ENCODE measurements at places on chromosomes 5 and 9.
A peak's percentile ranks its signal among the peaks of the same experiment; 100 is the strongest.

- no peak for DNase-seq
Measured at GRCh38 chr5:82364497-82364896, 86.3 kb upstream of the RPS23 start.

GRCh38 chr9:136960212-136960937, 8.3 kb downstream of the LCN12 start:
- no peak for DNase-seq

DNA sequence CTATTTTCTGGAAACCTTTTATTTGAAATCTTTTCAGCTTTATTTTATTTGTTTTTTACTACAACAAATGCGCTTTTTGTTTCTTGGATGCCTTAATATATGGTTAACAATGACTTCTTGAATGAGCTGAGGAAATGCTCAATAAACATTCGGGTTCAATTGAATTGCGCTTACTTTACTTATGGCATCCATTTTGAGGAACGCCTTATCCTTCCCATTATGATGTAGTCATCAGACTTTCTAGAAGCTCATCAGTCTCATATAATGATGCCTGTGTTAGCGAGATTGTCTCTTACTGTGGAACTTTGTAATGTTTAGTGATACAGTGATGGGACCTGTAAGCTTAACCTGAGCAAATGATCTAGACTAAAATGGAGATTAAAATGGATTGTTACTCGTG, 916 bp downstream of the SHLD3 start:
- DNase-seq: peak; percentile 15

DNA sequence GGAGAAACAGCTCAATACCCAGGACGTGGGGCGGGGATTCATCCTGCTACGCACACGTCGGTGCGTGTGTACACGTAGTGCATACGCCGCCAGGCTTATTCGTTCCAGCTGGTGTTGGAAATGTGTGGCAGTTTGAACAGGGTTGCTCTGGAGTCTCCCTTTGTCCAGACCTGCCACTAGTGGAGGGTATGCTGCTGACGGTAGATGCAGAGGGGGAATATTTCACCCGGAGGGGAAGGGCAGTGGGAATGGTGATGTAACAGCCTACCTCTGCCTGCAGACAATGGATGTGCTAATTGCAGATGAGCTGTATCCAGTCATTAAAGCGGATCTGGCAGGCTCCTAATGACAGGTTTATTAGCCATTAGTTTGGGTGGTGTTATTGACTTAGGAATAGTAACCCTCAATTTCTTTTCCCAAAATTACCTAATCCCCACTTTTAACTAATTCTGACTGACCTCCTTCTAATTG, 142.7 kb downstream of the PAX5 start:
- DNase-seq: no peak

DNA sequence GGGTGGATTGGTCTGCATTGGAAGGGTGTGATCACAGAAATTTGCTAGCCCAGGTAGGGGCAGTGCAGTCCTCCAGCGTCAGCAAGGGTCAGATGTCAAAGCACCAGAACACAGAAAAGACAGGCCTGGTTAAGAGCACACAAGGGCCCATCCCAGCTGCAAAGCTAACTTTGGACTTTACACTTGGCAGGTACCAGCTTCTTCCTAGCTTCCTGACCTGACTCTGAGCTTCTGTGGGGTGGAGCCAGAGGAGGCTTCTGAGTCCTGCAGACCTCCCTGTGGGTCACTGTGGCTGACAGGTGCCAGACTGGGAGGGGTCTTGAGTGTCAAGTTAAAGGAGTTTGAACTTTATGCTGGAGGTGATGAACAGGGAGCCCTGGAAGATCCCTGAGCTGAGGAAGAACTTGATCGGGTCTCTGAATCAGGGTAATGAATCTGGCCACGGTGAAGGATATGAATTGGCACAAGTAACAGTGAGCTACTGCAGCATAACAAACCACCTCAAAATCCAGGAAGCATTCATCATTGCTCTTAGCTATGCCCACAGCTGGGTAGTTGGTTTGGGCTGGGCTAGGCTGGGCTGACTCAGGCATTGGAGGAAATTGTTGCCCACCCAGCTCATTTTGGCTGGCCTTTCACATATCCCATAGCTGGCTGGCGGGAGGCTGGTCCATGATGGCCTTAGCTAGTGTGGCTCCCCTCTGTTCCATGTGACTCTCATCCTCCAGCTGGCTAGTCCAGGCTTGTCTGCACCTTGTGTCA, 63.4 kb downstream of the BARX1 start:
- no peak for DNase-seq

DNA sequence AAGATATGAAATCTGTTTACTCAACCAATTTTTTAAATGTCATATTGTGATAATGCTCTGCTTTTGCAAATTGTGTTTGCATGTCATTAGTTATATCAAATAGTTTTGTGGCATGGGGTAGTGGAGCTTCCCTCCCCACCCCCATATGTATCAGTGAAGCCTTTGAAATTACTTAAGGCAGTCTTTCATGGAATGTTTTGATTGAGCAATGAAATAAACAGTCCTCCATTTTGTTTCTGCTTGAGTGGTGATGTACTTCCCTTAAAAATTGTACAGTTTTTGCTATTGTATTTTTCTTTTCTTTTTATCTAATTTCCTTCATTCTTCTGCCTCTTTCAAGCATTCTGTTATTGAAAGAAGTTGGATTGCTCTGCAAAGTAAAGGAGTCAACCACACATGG, 3.5 kb downstream of the SOWAHA start:
- no peak for DNase-seq

DNA sequence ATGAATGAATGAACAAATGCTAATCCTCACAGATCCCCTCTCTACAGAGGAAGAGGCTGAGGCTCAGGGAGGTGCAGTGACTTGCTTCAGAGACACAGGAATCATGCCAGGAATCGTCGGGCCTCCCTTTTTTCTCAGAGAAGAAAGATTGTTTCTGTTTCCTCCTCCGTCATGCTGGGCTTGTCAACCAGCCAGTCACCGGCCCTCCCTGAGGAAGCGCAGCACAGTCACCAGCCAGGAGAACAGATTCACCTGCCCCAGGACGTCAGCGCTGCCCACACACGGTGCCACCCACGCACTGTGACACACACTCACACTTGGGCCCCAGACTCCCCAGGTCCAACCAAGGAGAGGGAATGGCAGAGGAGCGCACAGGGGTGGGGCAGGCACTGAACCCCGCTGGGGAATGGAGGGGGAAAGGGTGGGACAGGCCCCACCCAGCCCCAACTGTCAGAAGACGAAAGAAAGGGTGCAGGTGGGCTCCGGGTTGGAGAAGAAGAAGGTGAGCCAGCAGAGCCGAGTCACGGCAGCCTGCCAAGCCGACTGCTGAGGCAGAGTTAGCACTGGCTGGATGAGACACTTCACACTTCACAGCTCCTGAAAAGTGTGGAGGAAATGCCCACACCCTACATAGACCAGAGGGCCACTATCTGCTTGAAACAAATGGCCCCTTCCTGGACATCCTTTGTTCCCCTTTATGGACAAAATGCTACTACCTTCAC, 13.8 kb upstream of the ERGIC1 start:
- DNase-seq: no peak

- DNase-seq: no peak
Measured at GRCh38 chr9:13146840-13147239, 132.7 kb downstream of the MPDZ start.

DNA sequence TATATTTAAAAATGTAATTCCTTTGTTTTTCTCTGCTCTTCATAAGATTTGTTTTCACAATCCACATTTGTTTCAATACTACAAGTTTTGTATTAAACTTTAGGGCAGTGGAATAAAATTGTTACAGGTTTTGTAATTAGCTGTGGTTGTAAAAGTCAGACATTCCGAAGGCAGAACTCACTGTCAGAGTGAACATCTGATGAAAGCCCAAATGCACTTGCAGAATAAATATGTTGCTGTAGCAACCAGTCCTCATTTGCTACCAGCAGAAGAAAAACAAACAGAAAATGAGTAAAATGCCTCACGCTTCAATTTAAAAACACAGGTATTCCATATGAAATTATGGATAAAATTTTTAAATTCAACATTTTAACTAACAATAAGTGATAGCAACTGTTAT, 740.1 kb upstream of the FAM174A start:
- no peak for DNase-seq

DNA sequence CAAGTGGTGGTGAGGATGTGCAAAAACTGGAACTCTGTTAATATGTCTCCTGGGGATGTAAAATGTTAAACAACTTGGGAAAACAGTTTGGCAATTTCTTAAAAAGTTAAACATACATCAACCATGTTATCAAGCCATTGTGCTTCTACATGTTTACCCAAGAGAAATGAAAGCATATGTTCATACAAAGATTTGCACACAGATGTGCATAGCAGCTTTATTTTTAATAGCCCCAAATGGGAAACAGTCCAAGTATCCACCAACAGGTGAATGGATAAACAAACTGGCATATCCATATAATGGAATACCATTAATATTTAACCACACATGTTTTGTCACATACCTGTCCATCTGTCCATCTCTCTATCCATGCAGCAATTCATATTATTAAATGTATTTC, 6.2 kb downstream of the VPS13A start:
- DNase-seq: no peak

- no peak for DNase-seq
Measured at GRCh38 chr9:78622126-78622525, 325.2 kb downstream of the PSAT1 start.

DNA sequence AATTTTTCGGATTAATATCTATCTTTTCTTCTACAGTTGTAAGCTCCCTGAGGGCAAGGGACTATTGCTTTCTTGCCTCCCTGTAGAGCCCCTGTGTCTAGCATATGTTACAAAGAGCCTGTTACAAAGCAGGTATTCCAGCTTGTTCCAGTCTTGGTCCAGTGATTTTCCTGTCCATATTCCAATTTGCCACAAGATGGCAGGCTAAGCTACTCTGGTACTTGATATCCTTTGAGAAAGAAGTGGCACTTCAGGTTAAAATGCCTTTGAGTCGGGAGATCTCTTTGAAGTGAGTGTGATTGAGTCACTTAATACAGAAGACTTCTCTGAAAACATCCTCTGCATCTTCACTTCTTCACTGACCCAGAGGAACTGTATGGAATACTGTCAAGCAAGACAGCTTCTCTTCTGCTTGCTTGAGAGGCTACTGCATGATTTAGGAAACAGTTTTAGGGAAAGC, 24.5 kb downstream of the CAVIN4 start:
- no peak for DNase-seq

GRCh38 chr9:4579001-4579400, 83.1 kb upstream of the PLPP6 start:
- no peak for DNase-seq

DNA sequence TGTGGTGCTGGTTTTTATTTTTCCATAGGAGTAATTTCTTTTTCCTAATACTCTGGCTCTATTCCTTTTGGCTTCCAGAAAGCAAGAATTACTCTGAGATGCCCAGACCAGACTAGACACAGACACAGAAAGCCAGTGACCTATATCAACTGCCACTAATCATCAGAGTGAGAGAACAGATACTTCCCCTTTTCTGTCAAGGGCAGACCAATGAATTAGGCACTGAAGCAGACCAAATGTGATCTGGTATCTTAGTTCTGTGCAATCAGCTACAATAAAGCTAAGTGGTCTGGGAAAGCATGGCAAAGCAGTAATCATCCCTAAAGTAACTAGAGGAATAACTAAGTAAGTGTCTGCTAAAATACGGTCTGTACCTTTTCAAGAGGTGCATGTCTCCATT, 239.1 kb downstream of the ELAVL2 start:
- no peak for DNase-seq

- peak; percentile 40 for DNase-seq
Measured at GRCh38 chr5:135203593-135204036, 169.6 kb upstream of the PITX1 start.

- peak; percentile 29 for DNase-seq
Measured at GRCh38 chr5:68239487-68239886, 23.9 kb downstream of the PIK3R1 start.

DNA sequence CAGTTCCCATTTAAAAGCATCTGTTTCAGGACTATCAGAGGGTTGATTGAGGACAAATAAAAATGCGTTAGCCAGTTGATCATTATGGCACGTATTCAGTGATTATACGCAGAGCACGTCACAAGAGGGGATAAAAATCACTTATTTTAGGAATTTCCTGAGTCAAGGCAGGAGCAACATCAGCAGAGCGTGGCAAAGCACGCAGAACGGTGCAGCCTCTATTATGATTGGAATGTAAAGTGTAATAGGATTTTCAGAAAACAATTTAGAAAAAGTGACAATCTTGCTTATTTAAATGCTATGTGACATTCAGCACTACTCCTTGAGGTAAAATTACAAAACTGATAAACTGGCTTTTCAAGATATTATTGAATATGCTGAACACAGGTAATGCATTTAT, 413.6 kb upstream of the DAP start:
- no peak for DNase-seq

DNA sequence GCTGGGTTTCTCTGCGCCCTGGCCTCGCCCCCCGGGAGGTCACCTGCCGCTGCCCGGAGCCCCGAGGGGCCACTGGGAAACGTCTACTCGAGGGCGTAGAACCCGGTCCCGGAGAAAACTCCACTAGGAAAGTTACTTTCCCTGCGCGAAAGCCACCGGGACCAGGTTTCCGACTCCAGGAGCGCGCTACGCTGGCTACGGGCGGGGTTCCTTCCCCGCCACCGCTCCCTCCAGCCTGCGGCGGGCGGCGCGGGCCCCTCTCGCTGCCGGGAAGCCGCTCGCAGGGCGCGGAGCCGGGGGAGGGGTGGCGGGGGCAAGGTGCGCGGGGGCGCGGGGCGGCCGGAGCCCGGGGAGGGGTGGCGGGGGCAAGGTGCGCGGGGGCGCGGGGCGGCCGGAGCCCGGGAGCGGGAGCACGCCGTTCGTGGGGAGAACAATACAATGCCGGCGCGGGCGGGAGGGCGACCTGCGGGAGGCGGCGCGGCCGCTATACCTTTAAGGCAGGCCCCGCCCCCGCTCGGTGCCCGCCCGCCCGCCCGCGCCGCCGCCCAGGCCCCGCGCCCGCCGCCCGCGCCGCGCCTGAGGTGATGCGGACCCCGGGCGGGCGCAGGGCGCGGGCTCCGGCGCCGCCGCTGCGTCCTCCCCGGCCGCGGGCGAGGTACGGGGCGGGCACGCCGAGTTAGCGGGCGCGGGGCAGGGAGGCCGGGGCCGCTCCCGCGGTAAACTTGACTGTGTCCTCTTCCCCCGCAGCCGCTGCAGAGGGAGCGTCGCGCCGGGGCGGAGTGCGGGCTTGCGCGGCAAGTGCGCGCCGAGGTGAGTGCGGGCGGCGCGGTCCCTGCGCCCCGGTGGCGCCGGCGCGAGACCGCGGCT, 278.1 kb downstream of the AOPEP start:
- no peak for DNase-seq

DNA sequence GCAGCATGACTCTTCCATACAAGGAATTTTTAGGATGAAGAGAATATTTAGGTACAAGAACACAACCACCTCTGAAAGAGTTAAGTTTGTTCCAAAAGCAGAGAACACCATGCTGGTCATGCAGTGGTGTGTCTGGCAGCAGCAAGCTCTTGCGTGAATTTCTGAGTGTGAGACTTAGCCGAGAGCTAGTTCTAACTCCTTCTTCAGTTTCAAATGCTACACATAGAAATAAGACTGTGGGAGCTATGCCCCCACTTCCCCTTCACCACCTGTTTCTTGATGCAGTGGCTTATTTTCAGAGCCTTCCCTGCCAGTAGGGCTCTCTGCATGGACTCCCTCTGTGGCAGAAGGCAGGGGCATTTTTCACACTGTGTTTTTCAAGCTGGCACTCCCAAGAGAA, 122.9 kb upstream of the ZNF366 start:
- no peak for DNase-seq

GRCh38 chr9:107816561-107817021, 327.0 kb upstream of the KLF4 start:
- no peak for DNase-seq

Measured in hematopoietic multipotent progenitor cell treated with erythropoietin and hydrocortisone succinate and interleukin-3 and kit ligand, for 17 days (in vitro differentiated cells).